ENCODE measurements at places on chromosomes 7 and 10.

DNA sequence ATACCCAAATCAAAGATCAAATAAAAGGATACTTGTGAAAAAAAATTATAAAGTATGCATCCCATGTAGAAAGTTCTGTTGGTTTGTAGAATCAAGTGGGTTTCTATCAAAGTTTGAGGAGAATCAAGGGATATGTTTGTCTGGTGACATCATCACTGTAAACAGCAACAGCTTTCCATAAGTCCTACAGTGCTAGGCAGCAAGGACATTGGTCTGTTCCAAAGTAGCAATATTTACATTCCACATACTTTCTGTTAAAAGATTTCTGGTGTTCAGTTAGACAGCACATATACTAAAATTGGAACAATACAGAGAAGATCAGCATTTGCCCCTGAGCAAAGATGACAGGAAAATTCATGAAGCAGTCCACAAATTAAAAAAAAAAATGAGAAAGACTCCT, 683.9 kb downstream of the XPNPEP1 start:
- no peak overlapping the region for H3K4me3 ChIP-seq
- no peak for DNase-seq
- H3K27ac ChIP-seq, result no peak overlapping the region
- no peaks in the 10 kb centered on the region for H3K36me3 ChIP-seq
- H3K27me3 ChIP-seq, result no peaks in the 10 kb centered on the region
- H3K4me1 ChIP-seq, result no peaks in the 10 kb centered on the region

DNA sequence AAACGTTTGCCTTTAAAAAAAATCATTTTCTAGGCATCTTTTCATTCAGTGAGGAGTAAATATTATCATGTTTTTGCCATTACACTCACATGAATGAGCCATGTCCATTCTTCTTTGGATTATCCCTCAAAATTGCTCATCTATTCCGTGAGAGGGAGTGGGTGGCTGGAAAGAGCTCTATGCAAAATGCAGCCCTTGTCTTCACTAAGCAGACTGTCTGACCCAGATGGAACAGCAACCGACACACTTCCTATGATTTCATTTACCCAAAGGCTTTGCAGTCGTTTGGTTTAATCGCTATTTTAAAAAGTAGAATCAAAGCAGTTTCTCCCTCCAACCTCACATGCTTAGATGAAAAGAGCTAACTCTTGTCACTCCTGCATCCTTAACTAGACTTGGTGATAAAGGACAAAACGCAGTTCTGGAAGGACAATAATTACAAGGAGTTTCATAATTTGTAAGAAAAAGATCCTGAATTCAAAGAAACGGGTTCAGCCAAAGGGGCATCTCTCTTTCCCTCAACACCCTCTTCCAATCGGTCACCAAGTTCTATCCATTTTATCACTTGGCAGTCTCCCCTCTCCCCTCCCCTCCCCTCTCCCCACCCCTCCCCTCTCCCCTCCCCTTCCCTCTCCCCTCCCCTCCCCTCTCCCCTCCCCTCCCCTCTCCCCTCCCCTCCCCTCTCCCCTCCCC, 198.1 kb upstream of the STK17A start:
- no peaks in the 10 kb centered on the region for H3K27me3 ChIP-seq
- no peak overlapping the region for H3K4me3 ChIP-seq
- H3K4me1 ChIP-seq, result no peaks in the 10 kb centered on the region

DNA sequence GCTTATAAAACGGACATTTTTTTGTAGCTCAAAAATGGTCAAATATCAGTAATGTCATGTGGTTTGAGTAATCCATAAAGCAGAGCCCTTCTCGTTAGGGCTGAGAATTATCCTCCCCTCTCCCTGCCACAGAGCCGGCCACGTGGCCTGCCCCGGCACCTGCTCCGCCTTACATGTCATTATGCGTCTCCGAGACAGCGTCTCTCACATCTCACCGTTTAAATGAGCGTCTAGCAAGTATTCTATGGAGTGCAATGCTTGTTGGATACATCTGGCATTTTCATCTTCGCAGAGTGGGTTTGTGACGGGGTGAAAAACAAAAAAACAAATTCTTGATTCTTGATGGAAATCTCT, 86.1 kb downstream of the CUX1 start:
- no peaks in the 10 kb centered on the region for H3K27me3 ChIP-seq
- no peaks in the 10 kb centered on the region for H3K4me1 ChIP-seq
- H3K27ac ChIP-seq, result no peak overlapping the region
- H3K36me3 ChIP-seq, result peaks cover 6% of the 10 kb centered on the region

GRCh38 chr10:124975977-124976514, 34.1 kb downstream of the ZRANB1 start:
- H3K4me3 ChIP-seq, result no peak overlapping the region
- DNase-seq, result no peak
- H3K36me3 ChIP-seq, result peaks cover 73% of the 10 kb centered on the region
- no peaks in the 10 kb centered on the region for H3K27me3 ChIP-seq
- H3K4me1 ChIP-seq, result no peaks in the 10 kb centered on the region

DNA sequence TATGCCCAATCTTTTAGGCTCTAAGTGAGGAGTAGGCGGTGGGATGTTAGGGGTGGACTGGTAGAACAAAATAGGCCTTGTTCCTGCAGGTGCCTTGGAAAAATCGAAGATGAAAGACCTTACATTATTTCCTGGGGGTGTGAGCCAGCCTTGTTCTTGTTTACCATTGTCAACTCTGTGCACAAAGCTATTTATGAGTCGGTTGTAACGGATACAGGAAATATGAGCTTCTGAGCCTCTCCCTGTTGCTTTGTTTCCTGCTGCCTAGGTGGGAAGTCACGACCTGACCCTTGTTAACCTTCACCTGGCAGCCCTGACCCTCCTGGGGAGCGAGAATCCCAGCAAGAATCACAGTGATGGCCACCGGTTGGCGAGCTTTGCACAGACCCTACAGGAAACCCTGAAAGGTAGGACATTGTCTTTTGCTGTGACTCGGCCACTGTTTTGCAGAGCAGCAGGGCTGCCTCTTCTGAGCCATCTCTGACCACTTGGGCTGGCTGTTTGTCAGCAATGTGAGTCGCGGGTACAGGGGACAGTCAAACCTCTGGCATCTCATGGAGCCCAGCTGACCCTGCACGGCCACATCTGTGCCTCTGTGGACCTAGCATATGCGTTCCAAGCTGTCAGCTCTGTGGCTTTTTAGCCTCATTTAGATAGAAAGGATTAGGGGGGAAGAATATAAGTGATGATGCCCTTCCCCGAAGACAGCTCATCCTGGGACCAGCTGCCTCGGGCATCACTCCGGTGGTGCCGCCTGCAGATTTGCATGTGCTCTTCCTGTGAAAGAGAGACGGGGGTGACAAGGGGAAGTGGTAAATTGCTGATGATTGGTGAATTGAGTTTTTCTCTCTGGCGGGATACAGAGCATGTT, 102.1 kb upstream of the ANLN start:
- peak; percentile 80 for DNase-seq
- no peaks in the 10 kb centered on the region for H3K27me3 ChIP-seq
- no peaks in the 10 kb centered on the region for H3K36me3 ChIP-seq
- no peak overlapping the region for H3K4me3 ChIP-seq

DNA sequence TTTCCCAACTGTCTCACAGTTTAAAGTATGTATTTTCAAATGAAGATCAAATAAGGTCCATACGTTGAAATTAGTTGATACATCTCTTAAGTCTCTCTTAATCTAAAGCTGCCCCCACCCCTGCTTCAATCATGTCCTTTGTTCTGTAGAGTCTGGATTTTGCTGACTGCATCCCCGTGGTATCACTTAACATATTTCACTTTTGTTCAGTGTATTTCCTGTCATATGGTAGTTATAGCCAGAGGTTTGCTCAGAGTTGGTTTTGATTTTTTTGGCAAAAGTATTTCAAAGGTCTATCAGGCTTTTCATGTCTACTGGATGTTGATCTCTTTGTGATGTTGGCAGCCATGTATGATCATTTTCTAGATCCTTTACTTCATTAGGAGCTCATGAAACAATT, 54.4 kb upstream of the ARID5B start:
- no peaks in the 10 kb centered on the region for H3K36me3 ChIP-seq
- no peak overlapping the region for H3K4me3 ChIP-seq
- H3K4me1 ChIP-seq, result no peaks in the 10 kb centered on the region
- H3K27me3 ChIP-seq, result no peaks in the 10 kb centered on the region
- DNase-seq, result no peak

Measured in DND-41 (cell line).